CD4-positive, alpha-beta T cell treated with Interferon gamma for 1 hour (primary cell): ENCODE measurements at places on chromosomes 12 and 14.

DNA sequence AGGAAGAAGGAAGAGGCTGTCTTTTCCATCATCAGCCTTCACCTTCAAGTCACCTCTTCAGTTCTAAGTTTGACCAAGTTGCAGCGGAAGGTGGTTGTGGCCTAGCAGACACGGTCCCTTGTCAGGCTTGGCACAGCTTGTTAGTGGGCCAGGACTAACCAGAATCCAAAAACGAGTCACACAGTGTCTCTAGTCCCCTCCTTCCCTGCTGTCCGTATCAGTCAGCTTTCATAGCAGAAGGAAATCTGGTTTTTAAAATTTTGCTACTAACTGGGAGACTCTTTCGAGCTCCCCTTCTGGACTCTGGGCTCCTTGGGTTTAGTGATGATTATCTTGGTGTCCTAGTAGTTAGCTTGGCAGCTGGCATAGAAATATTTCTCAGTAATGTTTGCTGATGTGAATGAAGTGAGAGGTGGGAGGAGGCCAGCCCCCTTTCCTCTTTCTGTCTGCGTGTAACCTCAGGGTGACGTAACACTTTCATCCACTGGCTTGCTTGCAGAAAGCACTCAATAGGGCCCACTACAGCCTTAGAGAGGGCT is 3.8 kb downstream of the ETV6 start:
- peak; percentile 43 for DNase-seq

- DNase-seq = peak; percentile 6
These were observed 267.6 kb upstream of the OR4E1 start for GRCh38 chr14:21940887-21941856.

GRCh38 chr14:51209457-51209856 is 30.6 kb upstream of the TMX1 start:
- no peak for DNase-seq

- no peak for DNase-seq
These were observed 949.9 kb downstream of the LRFN5 start for GRCh38 chr14:42556551-42556950.

GRCh38 chr14:86683561-86683960 is 1153.6 kb downstream of the FLRT2 start:
- DNase-seq = no peak

DNA sequence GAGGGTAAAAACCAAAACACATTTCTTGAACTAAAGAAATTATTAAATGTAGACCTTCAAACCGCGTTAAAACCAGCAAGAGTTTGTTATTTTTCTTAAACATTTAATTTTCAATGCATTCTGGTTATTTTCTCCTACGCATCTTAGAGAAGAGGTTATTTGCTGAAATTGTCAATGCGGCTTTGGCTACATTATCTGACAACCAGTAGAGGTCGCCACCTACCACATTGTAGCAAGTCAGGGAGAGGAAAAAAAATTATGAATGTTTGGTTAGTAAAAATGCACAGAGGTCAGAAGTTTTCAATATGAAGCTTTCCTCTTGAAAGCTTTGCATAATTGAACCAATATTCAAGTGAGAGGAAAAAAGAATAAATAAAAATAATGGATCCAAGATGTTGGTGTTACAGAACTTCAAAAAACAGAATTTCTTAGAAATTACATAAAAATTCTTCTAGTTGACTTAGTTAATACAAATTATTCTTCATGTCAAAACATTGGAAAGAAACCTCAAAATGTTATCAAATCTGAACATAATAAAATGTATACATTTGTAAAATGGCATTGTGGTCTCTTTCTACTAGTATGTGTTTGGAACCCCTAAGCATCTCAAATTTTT is 159.4 kb upstream of the TMTC2 start:
- no peak for DNase-seq

DNA sequence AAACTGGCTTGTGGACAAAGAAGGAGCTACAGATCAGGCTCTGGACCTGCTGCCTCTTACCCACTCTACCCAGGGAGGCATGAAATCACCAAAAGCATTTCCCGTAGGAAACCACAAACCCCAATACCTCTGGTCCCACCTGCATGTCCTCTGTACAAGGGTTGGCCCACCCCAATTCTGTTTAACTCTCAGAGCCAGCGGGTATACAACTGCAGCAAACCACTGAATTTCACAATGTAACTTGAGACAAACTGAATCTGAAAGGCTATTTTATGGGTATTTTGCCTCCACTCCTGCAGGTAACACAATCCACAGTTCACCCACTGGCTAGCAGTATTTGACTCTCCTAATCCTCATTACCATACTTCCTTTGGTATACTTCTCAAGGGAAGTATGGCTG is 16.5 kb downstream of the SIX1 start:
- no peak for DNase-seq

DNA sequence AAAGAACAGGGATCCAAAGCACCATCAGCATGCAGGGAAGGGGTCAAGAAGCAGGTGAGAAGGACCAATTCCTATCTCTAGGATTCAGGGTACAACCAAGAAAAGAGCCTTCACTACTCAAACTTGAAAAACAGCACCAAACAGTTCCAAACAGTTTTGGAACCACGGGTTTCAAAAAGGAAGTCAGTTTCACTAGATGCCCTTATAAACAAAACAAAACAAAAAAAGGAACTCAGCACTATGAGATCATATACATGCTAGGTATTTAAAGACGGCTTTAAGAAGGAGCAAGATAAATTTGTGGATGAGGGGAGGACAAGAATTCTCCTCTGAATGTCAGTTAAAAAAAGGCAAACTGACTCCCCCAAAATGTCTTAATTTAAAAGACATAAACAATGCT is 6.0 kb downstream of the INSM2 start:
- DNase-seq = no peak

- no peak for DNase-seq
These were observed 5.8 kb upstream of the TBPL2 start for GRCh38 chr14:55446127-55446736.

- DNase-seq = peak; percentile 20
These were observed 6.0 kb downstream of the GAPDH start for GRCh38 chr12:6540181-6540877.

- no peak for DNase-seq
These were observed 12.9 kb downstream of the CREBL2 start for GRCh38 chr12:12624498-12624992.

GRCh38 chr12:1633459-1633858 is 4.4 kb downstream of the WNT5B start:
- no peak for DNase-seq

DNA sequence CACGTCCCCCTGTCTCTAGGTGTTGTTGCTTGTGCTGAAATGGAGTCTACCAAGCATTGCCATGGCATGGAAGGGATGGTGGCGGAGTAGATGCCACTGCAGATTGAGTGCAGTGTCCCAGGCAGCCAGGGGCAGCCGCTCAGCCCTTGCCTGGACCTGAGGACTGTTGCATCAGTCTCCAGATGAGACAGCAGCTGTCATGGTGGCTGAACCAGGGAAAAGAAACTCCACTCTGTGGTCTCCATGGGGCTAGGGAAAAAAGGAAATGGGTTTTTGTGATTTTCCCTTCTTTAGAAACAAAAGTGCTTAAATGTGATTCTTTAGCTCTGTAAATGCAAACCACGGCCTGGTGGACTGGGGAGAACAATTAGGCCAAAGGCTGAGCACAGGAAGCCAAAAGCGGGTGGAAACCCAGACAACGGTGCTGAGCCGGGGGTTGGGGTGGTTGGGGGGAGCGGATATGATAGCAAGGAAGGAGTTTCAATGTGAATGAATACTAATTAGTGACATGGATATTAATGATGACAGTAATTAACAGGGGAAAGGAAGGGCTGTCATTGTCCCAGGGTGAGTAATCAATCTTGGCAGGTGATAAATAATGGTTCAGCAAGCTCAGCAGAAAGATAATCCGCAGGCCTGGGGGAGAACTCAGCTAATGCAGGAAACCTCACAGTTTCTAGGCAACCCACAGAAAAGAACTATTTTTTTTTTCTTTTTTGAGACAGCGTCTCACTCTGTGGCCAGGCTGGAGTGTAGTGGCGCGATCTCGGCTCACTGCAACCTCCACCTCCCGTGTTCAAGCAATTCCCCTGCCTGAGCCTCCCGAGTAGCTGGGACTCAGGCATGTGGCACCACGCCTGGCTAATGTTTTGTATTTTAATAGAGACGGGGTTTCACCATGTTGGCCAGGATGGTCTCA is 442.6 kb downstream of the DPF3 start:
- DNase-seq = peak; percentile 28

- DNase-seq = no peak
These were observed 137.1 kb downstream of the DUSP6 start for GRCh38 chr12:89215196-89215595.

DNA sequence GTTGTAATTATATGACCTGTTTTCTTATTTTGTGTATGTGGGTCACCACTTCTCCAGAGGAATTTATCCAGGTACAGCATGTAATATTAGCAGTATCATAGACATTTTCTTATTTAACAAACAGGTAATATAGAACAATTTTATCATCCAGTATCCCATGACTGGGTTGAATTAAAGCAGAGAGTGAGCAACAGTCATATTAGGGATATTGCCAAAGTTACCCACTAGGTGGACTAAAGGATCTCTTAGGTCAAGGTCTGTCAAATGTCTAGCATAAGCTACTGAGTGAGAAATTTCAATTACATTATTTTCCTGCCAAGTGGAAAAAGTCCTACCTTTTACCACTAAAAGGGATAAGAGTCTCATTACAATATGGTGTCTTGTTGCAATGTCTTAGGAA is 62.1 kb upstream of the TRIM9 start:
- DNase-seq = no peak

DNA sequence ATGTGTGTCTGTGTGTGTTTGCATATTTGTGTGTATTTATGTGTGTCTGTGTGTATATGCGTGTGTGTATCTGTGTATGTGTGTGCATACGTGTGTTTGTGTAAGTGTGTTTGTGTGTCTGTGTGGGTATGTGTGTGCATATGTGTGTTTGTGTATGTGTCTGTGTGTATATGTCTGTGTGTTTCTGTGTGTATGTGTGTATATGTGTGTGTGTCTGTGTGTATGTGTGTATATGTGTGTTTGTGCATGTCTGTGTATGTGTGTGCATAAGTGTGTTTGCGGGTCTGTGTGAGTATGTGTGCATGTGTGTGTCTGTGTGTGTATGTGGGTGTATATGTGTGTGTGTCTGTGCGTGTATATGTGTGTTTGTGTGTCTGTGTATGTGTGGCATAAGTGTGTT is 1030.5 kb upstream of the TMEM132C start:
- no peak for DNase-seq

DNA sequence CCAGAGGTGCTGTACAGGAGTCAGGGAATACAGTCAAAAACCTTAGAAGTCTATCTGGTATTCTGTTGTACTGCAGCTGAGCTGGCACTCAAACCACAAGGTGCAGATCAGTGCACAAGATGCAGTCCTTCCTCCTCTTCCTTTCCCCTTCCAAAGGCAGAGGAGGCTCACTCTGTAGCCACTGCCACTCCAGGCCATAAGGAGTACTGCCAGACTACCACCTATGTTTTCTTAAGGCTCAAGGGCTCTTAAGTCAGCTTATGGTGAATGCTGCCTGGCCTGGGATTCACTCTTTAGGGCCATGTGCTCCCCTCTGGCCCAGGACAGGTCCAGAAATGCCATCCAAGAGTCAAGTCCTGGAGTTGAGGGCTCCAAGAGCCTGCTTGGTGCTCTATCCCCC is 200.3 kb downstream of the CRADD start:
- DNase-seq = no peak

GRCh38 chr14:56884617-56885016 is 74.3 kb upstream of the OTX2 start:
- no peak for DNase-seq

DNA sequence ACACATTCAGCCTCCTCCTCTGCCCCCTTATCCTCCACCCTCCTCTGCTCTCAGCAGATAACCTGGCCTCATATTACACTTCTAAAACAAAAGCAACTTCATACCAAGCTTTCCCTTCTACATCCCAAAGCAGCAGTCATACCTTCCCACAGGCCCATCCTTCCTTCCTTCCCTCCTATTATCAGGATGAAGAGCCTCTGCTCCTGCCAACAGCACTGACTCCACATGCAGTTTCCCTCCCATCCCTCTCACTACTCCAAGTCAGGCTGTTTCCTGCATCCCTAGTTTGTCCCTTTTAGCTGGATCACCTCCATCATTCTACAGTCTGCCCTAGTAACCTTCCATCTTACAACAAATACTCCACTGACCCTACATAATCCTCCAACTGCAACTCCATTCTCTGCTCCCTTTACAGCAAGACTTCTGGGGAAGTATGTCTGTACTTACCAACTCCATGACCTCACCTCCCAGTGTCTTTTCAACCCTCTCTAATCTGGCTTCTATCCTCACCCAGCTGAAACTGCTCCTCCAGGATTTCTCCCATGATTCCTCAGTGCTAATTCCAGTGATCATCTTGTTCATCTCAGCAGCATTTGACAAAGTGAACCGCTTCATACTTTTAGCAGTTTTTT is 4.9 kb upstream of the YEATS4 start:
- DNase-seq = no peak

GRCh38 chr14:20197459-20197858 is 6.8 kb downstream of the OR11G2 start:
- no peak for DNase-seq

DNA sequence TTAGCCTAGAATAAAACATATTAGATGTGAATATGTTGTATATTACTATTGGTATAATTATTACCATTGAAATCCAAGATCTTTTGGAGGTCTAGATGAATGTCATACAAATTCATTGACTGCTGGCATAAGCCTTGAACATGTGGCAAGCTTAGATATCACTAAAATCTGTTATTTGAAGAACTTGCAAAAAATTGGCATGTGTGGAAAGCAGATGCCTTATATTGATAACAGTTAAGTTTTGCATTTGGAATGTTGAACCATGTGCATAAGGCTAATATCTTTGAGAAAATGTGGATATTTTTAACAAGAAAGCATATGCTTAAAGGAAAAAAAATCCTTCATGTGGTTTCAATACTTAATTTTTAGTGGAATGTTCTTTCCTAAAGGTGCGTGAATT is 203.6 kb upstream of the PRICKLE1 start:
- no peak for DNase-seq

DNA sequence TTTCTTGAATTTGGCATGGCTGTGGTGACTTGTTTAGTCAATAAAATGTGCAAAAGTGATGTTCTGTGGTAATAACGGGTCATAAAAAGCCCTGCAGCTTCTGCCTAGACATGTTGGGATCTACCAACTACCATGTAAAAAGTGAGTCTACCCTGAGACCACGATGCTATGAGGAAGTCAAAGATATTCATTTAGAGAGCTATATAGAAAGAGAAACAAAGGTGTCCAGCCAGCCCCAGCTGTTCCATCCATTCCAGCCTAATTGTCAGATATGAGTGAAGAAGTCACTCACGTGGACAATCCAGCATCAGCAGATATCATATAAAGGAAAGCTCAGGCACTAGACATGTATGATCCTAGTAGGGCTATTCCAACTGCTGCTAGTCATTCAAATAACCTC is 117.2 kb upstream of the SSTR1 start:
- DNase-seq = no peak

GRCh38 chr14:88422919-88423650 is 37.6 kb downstream of the SPATA7 start:
- no peak for DNase-seq

- no peak for DNase-seq
These were observed 1.3 kb downstream of the STRAP start for GRCh38 chr12:15883536-15883935.

DNA sequence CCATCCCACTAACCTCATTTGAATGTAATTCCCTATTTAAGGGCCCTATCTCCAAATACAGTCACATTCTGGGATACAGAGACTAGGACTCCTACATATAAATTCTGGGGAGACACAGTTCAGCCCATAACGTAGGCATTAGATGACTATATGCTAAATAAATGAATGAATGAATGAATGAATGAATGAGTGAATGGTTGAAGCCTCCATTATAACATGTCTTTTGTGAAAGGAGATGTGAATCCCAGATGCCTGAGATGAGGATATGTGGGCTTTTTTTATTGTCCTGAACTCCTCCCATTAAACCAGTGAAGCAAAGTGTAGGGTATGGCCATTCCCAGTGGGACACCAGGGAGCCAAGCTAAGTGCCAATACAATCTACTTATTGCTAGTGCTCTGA is 20.5 kb upstream of the TMEM233 start:
- no peak for DNase-seq
